ENCODE measurements at places on chromosomes 11 and 22. TPM values are rescaled to one million over a fixed set of nuclear protein-coding genes. Genes with fewer than 3 reads are reported as not detected.
A peak's percentile ranks its signal among the peaks of the same experiment; 100 is the strongest.

GAB4 gene
- not detected for polyA plus RNA-seq

WNT11 gene
- polyA plus RNA-seq = 16.6 TPM

OR5B21 gene
- not detected for polyA plus RNA-seq

KCNA4 gene
- polyA plus RNA-seq = 0.10 TPM

DGAT2 gene
- polyA plus RNA-seq = 0.34 TPM

CD6 gene
- polyA plus RNA-seq = 0.83 TPM

GRCh38 chr11:12994476-12994875 is 14.6 kb upstream of the RASSF10 start:
- no peak for DNase-seq

- DNase-seq = no peak
These were observed 35.7 kb upstream of the ARFGAP3 start for GRCh38 chr22:42892571-42893316.

- no peak for DNase-seq
These were observed 15.4 kb downstream of the FAM181B start for GRCh38 chr11:82718307-82718706.

DNA sequence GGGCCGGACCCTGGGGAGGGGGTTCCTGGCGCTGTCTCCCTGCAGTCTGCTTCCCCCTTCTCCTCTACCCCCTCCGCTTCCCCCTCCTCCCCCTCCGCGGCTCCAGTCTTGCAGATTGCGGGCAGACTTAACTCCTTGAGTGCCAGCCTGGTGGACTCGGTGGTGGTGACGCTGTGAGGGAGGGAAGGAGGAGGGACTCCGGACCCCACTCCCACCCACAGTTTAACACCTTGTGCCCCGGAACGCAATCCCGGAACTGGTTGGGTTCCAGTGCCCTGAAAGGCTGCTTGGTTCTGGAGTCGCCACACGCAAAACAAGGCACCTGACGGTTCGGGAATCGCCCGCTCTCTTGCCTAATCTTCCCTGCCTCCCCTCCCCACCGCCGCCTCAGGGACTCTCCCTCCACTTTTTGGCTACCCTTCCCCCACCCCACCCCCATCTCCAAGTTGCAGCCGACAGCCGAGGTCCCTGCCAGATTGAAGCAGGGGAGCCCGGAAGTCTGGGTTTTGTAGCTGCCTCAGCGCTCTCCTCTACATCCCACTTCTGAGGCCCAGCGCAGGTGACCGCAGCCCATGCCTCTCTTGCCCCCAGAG is 3.9 kb upstream of the BCL9L start:
- DNase-seq = peak; percentile 90

DNA sequence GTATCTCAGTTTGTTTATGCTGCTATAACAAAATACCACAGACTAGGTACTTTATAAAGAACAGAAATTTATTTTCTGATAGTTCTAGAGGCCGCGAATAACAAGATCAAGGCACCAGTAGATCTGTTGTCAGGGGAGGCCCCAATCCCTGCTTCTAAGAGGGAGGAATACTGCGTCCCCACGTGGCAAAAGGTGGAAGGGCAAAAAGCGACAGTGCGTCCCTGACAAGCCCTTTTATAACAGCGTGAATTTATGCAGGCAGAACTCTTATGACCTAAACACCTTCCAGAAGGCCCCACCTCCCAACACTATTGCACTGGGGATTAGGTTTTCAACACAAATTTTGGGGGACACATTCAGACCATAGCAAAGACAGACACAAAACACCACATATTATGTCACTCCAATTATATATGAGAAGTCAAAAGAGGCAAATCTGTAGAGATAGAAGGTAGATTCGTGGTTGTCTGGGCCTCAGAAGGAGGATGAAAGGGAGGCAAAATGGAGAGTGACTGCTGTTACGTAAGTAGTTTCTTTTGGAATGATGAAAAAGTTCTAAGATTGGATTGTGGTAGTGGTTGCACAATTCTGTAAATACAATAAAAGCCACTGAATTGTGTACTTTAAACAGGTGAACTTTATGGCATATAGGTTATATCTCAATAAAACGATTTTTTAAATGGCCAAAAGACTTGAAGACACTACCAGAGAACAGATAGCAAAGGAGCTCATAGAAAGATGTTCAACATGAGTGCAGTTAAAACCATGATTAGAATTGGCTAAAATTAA is 30.1 kb upstream of the TNRC6B start:
- DNase-seq = no peak

DNA sequence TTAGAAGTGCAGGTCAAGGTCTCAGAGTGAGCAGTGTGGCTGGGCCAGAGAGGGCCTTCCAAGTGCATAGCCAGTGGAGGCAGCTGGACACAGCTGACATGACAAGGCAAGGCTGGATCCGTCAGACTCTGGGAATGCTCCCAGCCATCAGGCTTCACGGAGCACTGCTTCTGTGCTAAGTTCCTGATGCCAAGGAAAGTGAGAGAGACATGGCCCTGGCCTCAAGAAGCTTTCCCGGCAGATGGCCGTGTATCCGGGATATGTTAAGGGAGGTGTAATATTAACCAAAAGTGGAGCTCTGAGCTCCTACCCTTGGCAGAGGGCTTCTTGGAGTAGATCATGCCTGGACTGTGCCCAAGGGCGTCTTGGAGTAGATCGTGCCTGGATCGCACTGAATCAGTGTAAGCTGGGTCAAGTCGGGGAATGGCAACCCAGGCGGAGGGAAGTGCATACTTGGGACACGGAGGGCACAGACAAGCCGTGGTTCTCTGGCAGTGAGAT is 7.4 kb upstream of the EFCAB6 start:
- DNase-seq = no peak

DNA sequence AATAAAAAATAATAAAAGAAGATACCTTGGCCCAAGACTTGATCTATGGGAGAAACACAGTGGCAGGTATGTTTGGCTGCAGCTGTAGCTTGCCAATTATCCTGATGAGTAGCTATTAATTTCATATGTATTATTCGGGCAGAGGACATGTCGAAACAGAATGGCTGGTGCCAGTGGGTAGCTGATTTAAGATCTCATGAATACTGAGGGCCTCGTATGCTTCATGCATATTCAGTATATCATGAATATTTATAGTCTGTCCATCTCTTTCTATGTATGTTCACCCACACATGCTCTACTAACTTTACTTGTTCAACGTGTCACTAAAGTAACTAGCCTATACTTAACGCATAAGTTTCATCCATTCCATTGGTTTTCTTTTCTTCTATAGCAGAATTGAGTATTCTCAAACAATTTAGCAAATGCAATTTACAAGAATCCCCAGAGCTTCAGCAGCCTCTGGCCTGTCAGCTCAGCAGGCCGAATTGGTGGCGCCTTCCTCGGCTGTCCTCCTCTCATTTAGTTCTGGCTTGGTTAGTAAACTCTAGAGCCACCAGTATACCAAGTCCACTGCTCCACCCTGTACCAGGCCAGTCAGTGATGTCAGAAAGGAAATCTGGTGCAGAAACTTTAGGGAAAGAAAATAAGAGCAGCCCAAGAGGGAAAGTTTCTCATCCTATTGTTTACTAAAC is 17.9 kb downstream of the ART5 start:
- no peak for DNase-seq

DNA sequence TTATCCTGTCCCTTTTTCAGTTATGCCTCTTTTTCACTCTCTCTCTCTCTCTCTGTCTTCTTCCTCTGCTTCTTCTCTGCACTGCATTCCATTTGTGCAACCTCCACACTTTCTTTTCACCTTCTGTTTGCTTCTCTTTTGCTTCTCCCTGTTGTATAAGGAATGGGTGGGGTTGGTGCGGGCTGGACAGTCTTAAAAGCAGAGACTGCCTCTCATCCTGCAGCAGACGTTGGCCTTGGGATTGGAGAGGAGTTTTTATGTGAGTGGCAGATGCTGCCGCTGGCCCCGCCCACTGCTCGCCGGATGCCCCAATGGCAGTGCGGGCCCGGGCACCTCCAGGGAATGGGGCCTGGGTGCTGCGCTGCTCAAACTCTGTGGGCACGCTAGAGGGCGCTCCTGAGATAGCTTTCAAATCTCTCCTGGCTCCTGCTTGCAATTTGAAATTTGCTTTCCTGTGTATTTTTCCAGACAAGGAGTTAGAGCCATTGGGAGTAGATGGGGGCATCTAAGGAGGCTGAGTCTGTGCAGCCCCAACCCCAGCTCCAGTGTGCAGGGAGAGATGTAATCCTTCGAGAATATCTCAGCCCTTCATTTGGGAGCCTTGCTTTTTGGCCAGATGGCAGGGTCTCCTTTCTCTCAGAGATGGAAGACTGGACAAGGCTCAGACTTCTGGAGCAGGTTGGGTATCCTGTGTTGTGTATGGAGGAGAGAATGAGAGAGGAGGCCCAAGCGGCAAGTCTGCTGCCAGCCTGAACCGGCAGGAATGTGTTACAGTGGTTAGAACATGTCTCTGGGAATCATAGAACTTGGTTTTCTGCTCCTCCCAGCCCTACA is 81.2 kb downstream of the GRAMD1B start:
- DNase-seq = peak; percentile 49

GRCh38 chr11:12209096-12209495 is 98.7 kb downstream of the MICAL2 start:
- DNase-seq = no peak

DNA sequence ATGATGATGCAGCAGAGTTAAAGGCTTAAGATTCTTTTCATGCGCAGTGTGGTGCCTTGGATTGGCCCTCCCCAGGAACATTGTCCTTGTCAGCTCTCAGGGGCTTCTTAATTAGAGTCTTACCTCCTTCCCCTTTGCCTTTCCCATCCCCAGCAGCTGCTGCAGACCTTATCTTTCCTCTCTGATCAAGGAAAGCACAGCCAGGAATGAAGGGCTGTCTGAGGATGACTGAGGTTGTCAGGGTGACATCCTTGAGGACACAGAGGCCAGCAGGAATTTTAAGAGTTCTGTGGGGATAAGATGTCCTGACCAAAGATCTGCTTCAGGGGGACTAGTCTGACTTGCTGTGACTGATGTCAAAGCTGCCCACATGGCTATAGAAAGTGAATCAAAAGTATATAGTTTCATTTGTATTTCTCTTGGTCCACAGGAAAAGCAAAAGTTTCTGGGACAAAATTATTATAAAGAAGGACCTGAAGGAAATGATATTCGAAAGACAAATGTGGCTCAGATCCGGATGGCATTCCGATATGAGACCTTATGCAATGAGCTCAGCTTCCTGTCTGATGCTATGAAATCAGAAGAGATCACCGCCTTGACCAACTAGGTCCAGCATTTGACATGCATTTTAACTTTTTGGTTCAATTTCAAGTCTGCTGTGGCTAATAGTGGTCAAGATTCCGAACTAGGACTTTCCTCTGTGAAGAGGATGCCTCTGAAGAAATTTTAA is 35.5 kb downstream of the RNF141 start:
- no peak for DNase-seq

- no peak for DNase-seq
These were observed 12.5 kb downstream of the KMT5B start for GRCh38 chr11:68200639-68201038.

DNA sequence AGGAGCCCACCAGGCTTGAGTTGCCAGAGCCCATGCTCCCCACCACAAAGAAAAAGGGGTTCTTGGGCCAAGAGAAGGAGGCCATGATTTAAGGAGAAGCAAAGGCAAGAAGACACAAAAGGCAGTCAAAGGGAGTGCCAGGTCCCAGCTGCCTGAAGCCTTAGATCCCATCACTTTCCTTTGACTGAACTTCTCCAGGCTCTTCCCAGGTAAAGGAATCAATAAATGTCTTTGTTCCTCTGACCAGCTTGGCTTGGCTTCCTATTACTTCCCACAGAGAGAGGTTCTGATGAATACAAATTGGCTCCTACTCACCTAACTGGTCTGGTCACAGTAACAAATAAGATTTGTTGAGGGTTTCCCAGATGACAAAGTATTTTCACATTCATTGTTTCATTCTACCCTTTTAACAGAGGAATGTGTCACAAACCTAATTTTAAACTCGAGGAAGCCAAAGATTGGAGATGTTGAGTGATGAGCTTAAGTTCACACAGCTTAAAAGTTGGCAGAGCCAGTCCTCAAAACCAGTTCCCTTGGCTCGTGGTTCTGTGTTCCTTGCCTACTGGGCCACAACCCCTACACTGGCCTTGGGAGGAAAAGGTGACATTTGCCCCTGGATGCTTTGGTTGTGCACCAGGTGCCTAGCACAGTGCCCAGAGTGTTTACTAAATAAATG is 96.4 kb upstream of the SESN3 start:
- no peak for DNase-seq

GRCh38 chr11:16169956-16170847 is 186.1 kb downstream of the SOX6 start:
- no peak for DNase-seq

- no peak for DNase-seq
These were observed 118.7 kb upstream of the E2F8 start for GRCh38 chr11:19359221-19360000.

DNA sequence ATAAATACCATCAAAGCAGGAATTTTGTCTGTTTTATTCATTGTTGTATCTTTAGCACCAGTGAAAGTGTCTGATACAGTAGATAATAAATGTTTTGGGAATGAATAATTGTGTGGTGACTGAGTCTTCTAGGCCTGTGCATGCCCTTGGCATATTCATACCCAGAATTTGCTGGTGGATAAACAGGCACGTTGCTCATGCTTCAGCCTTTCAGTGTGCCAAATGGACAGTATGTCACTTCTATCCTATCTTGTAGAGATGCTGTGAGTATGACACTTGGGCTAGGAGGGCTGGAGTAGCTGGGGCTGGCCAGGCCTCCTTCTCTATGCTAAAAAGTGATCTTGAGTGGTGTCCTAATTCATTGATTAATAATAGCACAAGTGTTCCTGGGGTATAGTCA is 287.3 kb upstream of the DDI1 start:
- no peak for DNase-seq

DNA sequence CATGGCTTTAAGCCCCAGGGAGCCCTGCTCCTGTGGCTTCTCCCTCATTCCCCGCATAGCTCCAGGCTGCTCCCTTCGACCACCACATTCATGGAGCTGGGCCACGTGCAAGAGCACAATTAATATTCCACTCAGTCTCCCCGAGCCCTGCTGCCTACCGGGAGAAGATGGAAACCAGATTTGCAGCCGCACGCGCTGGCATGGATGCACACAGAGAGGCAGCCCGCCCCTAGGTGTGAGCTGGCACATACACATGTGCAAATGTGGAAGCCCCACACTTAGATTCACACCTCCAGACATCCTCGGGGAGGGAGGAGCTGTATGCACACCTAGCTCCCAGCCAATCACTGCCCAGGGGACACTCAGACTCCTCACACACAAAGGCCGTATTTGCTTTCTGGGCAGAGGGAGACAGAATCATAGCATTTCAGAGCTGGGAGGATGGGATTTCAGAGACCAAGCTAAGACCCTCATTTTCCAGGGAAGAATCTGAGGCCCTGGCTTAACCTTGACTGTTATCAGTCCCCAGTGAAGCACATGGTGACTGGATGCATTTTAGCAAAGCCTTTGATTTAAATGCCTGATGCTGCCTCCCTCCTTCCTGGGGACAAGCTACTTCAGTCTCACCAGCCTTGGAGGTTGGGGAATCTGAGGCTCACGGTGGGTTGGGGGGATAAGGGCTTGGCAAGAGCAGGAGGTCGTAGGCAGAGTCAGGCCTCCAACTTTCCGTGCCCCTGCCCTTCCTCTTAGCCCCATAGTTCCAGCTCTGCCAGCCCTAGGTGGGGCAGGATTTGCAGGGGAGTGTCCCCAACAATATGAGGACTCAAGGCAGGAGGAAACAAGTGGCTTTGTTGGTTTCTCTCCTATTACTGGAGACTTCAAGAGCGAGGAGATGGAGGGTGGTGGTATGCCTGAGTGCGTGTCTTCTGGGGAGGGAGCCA is 5.3 kb upstream of the CREB3L1 start:
- no peak for DNase-seq
